Substantia nigra (tissue), 51 donors: ENCODE measurements at places on chromosomes 6 and 20.
A peak's percentile ranks its signal among the peaks of the same experiment; 100 is the strongest.

DNA sequence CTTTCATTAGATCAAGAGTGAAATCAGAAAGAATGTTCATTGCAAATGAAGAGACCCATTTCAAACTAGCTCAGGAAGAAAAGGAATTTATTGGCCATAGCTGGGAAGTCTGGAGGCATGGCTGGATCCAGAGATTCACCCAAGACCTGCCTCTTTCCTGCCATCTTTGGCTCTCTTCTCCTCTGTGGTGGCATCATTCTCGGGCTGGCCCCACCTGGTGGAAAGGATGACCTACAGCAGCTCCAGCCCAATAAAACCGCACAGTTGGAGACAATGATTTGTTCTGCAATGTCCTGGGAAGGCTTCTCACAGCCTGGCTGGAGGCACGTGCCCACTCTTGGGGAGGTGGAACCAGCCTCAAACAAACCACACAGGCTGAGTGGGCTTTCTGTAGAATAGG, 18.1 kb upstream of the FERMT1 start:
- DNase-seq = no peak

DNA sequence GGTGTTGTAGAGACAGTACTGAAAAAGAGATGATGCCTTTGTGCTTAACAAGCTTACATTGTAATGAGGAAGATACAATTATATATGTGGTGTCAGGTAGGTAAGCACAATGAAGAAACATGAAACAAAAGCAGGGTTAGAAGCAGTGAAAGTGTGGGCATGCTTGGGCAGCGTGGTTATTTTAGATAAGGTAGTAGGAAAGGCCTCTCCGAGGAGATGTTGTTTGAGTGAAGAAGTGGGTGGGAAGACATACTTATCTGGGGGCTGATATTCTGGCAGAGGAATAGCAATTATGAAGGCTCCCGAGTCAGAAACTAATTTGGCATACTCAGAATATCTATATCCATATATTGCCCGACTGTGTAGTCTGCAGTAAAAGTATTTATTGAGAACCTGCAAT, 4.7 kb downstream of the CDKAL1 start:
- no peak for DNase-seq

DNA sequence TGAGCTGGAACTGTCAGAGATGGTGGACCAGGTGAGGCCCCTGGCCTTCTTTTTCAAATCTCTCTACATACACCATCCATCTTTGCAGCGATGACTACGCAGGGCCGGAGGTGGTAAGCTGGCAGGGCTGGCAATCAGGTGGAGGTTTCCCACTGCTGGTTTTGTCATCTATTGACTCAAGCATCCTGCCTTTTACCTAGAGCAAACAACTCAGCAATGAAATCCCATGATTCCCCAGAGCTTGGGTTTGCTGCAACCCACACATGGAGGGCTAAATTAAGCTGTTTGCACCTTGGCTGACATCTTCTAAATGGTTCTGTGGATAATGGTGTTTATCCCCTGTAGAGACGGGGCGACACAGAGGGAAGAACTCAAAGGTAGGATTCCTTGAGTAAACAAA, 170.2 kb downstream of the SCP2D1 start:
- no peak for DNase-seq

DNA sequence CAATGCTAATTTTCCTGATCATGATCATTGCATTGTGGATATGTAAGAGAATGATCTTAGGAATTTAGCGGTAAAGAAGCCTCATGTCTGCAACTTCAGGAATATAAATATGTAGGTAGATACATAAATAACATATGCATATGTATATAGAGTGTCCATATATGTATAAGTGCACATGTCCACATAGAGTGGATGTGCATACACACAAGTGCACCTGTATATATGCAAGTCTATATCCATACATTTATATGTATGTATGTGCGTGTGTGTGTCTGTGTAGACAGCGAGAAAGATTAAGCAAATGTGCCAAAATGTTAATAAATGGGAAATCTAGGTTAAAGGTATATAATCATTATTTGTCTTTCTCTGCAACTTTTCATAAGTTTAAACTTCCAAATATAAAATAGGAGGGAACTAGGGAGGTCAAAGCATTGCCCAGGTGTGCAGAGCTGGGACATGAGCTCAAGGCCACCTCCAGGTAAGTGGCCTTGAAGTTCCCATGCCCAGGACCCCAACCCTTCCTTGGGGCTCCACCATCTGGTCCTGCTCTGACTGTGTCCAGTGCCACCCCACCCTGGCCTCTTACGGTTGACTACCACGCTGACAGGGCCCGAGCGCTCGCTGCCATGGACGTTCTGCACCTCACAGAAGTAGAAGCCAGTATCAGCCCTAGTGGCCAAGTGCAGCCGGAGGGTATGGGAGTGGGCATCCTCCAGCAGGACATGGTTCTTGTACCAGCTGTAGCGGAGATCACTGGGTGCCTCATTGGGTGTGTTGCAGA, 9.6 kb downstream of the SIGLEC1 start:
- DNase-seq = no peak

- no peak for DNase-seq
Measured at GRCh38 chr6:3455147-3455568, 1.7 kb downstream of the SLC22A23 start.

- DNase-seq = no peak
Measured at GRCh38 chr6:146029573-146030184, 817 bp downstream of the GRM1 start.

- DNase-seq = no peak
Measured at GRCh38 chr6:44275749-44276648, 5.7 kb downstream of the TMEM151B start.

- peak; percentile 8 for DNase-seq
Measured at GRCh38 chr20:57498425-57499400, 26.2 kb downstream of the CTCFL start.

- no peak for DNase-seq
Measured at GRCh38 chr6:25457516-25457915, 178.3 kb downstream of the CARMIL1 start.

GRCh38 chr20:4516876-4517275, 204.8 kb upstream of the PRND start:
- no peak for DNase-seq

- DNase-seq = no peak
Measured at GRCh38 chr20:61170496-61171320, 81.4 kb upstream of the CDH4 start.
